ENCODE measurements at places on chromosomes 11 and 22.

DNA sequence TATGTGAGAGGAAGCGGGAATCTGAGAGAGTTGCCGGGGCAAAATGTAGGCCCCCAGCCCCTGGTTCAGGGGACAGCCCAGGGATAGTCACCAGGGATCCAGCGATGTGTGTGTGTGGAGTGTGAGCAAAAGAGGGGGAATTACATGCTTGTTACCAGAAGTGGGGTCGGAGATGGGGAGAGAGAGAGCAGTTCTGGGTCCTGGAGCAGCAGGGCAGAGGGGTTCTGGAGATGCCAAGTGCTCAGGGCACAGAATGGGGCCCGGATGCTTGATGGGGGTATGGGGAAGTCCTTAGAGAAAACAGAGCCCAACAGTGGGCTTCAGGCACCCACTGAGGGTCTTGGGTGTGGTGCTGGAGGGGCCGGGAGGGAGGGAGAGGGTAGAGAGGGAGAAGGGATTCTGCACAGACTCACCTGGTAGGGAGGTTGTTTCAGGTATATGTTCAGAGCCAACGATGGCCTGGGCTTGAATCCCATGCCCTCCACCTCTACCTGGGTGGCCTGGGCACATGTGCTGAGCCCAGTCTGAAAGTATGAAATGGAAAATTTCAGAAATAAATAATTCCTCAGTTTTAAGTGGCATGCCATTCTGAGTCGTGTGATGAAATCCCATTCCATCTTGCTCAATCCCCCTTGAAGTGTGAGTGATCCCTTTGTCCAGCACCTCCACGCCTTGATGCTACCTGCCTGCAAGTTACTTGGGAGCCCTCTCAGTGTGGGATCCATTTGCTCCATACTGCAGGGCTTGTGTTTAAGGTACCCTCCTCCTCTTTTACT lies 12.4 kb downstream of the SMIM38 start:
- no peak for DNase-seq

DNA sequence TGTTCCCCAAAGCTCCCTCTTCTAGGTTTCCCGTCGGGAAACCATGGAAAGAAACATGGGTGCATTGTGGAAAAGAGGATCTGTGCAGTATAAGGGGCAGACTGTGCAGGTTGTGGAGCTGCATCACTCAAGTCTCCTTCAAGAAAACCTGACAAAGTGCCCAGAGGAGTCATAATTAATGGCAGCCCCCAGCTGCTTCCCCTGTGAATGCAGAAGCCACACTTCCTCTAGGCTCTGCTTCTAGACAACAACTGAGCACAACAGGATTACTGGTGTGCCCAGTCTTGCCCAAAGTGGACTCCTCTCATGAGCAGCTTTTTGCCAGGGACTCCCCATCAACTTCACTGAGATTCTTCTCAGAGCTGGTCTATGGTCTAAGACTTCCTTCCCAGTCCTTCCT lies 42.6 kb upstream of the SCUBE2 start:
- DNase-seq: no peak

DNA sequence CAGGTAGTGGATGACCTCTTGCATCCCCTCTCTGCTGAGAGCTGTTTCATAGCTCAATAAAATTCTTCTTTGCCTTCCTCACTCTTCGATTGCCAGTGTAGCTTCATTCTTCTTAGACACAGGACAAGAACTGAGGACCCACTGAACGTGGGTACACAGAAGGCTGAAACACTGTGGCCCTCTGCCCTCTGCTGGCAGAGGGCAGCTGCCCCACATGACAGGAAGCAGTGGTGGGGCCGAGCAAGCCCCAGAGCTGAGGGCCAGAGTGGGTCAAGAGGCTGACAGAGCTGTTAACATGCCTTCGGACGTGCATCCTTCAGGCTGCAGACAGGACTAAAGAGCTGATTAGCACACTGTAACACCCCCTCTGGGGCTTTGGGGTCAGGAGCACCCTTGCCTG lies 15.6 kb downstream of the SMC1B start:
- DNase-seq: no peak

GRCh38 chr11:102451041-102451680 lies 1.4 kb downstream of the TMEM123 start:
- no peak for DNase-seq

DNA sequence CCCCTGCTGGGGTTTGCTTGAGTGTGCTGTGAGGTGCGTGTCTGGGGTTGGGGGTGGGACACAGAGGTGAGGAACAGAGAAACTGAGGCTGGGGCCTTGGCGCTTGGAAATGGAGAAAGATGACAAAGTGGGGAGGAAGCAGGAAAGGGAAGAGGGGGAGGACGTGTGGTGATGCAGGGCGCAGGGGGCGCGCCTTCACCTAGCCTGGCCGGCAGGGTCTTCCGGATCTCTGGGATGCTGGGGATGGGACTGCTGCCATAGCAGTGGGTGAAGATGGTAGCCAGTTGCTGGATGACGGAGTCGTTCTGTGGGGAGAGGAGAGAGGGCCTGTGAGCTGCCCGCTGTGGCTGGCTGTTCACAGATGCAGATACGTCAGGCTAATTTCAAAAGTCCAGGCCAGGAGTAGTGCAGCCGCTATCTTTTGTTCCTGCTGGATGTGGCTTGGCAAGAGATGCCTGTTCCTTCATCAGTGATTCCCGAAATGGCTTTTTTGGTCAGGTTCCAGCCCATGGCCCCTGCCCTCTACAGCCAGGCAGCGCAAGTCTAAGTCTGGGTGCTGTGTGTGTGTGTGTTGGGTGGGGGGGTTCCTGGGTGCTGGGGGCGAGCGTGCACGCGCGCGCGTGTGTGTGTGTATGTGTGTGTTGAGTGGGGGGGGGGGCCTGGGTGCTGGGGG lies 54.8 kb downstream of the NAT10 start:
- DNase-seq: no peak

GRCh38 chr11:132447761-132448160 lies 1077.3 kb downstream of the NTM start:
- DNase-seq: no peak

DNA sequence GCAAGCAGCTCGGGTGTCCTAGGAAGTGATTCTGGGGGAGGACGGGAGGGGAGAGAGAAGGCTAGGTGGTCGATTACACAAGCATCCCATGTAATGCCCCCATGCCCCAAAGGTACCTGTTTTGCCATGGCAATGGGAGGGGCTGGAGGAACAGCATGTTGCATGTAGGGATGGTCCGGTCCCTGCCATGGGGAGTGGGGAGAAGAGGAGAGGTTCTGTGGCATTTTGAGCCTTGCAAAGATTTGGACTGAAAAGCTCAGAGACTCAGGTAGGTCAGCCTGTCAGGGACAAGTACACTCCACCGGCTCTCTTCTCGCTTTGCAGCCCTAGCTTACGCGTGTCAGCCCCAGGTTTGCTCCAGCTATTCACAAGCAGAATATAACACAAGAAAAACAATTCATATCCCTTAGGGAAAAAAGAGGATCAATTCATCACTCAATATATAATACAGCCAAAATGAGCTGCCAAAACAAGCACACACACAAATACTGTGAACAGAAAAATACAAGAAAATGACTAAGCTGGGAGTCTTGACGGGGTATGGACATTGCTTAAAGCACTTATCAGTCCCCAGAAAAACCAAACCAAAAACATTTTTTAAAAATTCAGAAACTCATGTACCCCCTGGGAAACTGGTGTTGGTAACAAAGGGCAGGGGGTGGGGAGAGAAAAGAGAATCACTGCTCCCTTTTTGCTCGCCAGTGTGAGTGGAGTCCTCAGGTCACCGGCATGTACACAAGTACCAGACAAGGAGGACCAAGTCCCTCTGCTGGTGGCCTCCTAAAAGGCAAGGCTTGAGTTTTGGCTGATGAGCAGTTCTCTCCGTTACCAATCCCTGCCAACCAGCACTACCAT lies 21.6 kb downstream of the APOL5 start:
- DNase-seq: no peak

DNA sequence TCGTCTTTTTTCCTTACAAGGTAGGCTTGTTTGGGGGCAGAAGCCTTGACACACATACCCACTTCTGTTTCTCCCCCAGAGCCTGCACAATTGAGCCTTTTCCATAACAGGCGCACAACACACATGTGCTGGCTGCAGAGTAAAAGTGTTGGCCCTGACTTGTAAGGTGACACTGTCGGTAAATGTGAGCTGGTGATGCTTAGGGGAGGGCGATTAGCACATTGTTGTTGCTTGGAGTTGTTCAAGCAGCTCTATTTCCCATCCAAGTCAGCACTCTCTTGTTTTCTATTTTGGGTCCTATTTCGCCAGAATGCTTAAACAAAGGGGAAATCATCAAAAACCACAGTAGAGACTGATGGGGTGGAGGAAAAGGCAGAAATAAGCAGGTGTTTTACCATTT lies 51.9 kb upstream of the PTPRJ start:
- DNase-seq: no peak

- DNase-seq: no peak
These were observed 3.7 kb downstream of the TRMT112 start for GRCh38 chr11:64313491-64314145.

GRCh38 chr22:20979243-20979809 lies 2.8 kb upstream of the LZTR1 start:
- DNase-seq: no peak

GRCh38 chr11:117498791-117499190 lies 171.1 kb downstream of the CEP164 start:
- no peak for DNase-seq

DNA sequence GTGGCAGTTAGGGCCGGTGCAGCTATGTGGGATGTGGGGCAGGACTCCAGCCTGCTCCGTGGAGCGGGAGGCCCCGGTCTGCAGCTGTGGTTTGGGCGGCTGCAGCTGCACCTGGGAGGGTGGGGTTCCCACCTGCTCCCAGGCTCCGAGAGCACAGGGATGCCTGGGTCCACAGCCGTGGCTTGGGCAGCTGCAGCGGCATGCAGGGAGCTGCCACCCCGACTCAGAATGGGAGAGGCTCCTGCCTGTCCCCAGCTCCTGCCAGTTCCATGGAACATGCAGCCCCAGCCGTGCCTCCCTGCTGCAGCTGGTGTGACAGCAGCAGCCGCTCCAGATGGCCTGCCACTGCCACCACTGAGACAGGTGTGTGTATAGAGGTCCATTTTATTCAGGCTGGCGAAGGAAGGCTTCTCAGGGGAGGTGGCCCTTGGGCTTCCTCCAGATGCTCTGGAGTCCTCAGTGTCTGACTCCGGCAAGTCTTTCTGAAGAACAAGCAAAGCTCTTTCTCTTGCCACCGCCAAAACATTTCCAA lies 21.8 kb upstream of the UPK3A start:
- DNase-seq: no peak

DNA sequence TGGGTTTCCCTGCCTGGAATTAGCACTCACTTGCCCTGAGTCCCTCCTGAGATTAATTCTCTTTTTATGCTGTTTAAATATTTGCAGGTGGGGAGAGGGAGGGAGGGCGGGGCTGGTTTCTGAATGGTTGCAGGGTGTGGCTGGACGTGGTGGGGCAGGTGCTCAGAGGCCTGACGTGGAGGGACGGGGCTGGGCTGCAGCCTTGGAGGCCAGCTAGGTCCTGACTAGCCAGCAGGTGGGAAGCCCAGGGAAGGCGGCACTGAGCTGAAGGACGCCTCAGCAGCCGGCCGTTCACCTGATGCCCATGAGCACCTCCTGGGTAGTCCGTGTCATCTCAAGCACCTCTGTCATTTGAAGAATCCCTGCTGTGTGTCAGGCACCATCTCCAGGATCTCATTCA lies 21.3 kb downstream of the SGSM1 start:
- peak; percentile 40 for DNase-seq

DNA sequence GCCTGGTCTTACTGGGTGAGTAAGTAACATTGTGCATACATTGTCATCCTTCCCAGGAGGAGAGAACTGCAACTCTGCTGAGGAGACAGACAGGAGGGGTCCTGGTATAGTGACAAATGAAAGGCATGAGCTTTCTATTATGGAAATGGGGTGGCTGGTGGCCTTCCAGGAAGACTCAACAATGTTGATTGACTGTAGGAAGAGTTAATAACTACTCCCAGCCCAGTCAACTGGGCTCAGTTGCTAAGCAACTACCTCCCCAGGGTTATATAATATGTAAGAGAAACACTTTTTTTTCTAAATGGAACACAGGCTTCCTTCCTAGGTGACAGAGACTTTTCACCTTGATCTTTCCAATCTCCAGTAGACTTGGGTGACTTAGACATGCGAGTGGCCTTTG lies 28.2 kb downstream of the SEZ6L start:
- DNase-seq: no peak

DNA sequence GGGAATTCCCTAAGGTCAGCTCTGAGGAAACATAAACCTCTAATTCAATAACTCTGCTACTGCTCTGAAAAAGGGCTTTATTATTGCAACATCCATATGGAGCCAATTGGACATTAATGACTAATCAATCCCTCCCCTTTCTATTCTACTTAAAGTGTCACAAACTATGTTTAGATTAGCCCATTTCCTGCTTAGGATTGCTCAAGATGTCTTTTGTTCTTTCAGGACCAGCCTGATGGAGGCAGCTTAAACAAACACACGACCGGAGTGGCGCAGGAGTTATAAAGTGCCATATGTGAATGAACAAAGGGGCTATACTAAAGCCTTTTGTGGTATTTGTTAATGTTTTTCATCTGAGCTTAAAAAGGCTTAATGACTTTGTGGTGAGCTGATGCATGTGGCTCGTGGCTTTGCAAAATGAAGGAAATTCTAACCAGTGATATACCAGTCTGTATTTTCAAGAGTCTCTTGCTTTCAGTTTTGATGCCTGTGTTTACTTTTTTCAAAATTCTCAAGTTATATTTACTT lies 354.4 kb downstream of the SOX6 start:
- peak; percentile 90 for DNase-seq

DNA sequence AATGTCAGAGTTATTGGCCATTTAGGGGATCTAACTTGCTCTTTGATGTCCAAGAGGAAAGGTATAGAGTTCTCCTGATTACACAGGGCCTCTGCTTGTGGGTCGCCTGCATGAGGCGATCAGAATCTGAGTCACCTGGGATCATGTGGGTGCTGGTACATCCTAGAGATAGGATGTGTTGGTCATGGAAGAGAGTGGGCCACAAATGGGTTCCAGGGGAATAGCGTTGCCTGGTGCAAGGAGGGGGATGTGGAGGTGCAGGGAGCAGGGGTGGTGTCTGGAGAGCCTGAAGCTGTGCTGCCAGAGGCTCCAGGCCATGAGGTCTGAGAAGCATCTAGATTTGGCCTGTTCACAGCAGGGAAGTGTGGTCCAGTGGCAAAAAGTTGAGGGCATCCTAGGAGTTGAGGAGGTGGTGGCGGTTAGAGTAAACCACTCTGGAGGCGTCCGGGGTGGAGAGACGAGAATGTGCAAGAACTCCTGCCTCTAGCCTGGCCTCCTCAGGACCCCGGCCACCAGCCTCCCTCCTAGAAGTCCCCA lies 92.8 kb downstream of the MED15 start:
- DNase-seq: no peak

DNA sequence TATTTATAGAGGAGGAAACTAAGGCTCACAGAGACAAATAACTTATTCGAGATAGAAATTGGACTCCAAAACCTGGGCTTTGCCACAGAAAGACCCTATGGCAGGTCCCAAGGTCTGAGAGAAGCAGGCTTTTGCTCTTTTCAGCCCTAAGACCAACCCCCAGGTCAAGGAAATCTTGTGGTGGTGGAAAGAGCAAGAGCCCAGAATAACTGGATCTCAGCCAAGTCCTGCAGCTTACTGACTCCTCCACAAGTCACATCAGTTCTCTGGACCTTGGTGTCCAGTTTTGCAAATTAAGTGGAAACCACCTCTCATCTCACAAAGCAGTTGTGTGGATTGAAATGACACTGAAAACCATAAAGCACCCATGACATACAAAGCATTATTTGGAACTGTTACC lies 122.2 kb downstream of the C11orf58 start:
- no peak for DNase-seq
